HEK293T (cell line): ENCODE measurements at places on chromosomes 6 and 20.

DNA sequence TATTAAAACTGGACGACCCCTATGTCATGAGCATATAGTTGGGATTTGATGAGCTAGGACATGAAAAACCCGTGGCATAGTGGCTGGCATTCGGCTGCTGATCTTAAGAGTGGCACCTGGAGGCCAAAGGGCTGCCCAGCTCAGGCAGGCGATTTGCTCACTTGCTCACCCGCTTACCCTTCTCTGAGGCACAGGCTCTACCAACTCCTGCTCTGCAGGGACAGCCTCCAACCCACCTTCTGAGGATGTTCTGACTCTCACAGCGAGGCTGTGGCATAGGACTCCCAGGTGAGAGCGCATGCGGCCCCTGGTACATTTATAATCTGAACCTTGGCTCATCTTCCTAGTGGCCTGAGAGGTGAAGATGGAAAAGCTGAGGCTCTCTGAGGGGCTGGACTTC, 995 bp downstream of the RSPO4 start:
- DNase-seq: no peak

GRCh38 chr6:123415844-123416468, 220.8 kb downstream of the TRDN start:
- DNase-seq: peak; percentile 47

DNA sequence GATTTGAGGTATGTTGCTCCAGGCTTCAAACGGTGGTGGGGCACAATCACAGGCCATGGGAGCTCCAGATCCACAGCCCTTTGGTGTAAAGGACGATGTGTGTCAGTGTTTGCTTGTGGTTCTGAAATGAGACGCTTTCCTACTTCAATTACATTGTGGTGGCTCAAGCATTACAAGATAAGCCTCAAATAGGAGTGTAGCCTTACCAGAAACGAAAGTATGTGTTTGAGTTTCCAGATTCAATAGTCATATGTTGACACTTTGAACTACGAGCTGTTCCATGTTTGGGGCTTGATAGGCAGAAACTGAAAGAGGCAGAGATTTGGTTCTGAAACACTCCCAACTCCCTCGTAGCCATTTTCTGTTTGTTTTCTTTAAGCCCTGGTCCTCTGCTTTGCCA, 187.1 kb downstream of the MYLK4 start:
- no peak for DNase-seq

GRCh38 chr6:123380257-123380656, 256.5 kb downstream of the TRDN start:
- peak; percentile 59 for DNase-seq

- DNase-seq: no peak
These were observed 31.8 kb upstream of the RSPO4 start for GRCh38 chr20:1033751-1034414.

DNA sequence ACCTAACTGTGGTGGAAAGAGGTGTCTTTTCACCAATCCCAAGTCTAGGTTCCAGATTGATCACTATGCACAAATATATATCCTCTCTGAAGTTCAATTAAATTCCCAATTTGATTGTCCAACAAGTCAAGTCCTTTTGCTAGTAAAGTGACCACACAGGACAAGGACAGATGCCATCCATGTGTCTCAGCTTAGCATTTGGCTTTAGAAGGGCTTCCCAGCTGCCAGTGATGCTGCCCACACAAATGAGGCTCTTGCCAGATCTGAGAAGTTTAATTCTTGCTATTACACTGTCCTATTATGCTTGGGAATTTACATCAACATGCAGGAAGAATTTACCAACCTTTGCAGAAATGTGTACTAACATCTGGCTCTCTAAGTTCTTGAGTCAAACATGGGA, 108.5 kb downstream of the COL9A1 start:
- DNase-seq: no peak

- no peak for DNase-seq
These were observed 100.0 kb upstream of the TAB2 start for GRCh38 chr6:149217466-149217888.

GRCh38 chr20:12207875-12208274, 290.2 kb downstream of the BTBD3 start:
- DNase-seq: peak; percentile 32

GRCh38 chr20:15699431-15700146, 873.7 kb downstream of the KIF16B start:
- DNase-seq: peak; percentile 18

- no peak for DNase-seq
These were observed 79.8 kb upstream of the CD93 start for GRCh38 chr20:23165964-23166363.

DNA sequence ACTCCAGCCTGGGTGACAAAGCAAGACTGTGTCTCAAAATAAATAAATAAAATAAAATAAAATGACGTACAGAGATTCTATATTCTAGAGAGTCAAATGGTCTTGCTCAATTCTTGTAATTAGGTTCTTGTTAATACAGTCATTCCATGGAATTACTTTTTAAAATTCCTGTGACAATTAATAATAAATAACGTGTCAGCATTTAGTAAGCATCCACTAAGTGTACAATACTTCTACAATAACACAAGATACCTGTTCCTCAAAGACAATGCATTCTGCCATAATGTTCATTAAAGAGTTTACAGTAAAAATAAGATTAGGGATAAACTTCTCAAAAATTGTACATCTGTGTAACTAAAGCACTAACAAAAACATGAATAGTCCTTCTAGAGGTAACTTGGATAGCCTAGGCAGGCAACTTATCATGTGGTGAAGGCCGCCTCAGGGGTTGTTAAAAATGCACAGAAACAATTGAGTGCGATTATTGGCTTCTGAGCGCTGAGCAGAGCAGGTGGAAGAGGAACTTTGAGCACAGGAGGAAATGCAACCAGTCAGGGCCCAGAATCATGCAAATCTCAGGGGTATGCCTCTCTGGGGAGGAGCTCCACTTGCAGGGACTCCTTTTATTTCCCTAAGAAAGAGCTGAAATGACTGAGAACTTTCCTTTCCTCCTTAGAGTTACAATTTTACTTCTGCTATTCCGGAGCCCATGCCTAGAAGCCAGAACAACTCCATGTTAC, 37.1 kb downstream of the QRSL1 start:
- DNase-seq: no peak

DNA sequence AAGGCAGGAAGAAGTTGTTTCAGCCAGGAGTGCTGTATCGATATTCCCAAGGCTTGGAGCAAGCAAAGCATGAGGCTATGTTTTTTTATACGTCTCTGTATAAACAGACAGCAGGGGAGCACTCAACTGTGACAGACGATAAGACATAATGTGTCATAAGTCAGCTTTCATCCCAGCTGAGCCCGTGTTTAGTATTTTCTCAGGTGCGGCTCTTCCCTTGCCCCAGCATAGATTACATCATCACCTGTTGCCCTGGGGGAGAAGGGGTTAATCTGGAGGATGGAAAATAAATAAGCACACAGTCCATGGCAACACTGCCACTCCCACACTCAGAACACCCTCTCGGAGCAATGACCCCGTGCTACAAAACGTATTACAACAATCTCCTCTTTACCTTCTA, 22.1 kb upstream of the KCNK5 start:
- no peak for DNase-seq

- no peak for DNase-seq
These were observed 117.8 kb upstream of the F13A1 start for GRCh38 chr6:6438286-6438685.

GRCh38 chr20:14799545-14800216, 462.3 kb upstream of the FLRT3 start:
- DNase-seq: no peak

DNA sequence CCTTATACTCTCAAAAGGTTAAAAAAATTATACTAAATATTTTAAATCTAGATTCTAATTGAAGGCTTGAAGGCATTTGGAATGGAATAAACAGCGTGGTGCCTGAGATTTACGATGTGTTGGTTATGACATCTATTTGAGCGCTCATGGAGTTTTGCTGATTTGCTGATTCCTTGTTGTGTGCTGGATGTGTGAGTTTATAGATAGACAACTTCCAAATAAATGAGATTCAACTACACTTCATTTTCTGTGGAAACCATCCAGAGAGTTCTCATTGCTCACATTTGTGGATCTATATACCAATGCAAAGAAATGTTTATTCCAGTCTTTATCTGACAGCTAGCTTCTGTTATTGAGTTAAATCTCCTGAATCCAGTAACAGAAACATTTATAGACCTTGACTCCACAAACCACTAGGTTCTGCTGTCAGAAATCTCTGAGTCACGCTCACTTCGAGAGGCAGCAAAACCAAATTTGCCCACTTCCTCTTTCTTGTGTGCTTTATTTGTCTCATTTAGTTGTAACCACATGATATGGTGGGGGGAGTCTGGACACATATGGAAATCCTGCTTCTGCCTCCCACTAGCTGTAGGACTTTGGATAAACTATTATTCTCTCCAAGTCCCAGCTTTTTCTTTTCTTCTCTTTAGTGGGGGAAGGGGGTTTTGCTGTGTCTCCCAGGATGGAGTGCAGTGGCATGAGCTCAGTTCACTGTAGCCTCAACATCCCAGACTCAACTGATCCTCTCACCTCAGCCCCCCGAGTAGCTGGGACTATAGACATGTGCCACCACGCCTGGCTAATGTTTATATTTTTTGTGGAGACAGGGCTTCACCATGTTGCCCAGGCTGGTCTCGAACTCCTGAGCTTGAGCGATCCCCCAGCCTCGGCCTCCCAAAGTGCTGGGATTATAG, 54.5 kb downstream of the IPCEF1 start:
- no peak for DNase-seq

DNA sequence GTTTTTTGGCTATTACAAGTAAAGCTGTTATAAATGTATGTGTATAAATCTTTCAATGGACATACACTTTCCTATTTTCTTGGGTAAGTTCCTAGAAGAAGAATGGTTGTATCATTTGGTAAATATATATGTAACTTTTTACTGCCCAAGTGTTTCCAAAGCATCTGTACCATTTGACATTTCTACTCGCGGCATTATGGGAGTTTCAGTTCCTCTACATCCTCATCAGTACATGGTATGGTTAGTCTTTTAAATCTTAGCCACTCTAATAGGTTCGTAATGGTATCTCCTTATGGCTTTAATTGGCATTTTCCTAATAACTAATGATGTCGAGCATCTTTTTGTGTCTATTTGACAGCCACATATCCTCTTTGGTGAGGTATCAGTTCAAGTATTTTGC, 12.9 kb downstream of the SNPH start:
- DNase-seq: no peak

DNA sequence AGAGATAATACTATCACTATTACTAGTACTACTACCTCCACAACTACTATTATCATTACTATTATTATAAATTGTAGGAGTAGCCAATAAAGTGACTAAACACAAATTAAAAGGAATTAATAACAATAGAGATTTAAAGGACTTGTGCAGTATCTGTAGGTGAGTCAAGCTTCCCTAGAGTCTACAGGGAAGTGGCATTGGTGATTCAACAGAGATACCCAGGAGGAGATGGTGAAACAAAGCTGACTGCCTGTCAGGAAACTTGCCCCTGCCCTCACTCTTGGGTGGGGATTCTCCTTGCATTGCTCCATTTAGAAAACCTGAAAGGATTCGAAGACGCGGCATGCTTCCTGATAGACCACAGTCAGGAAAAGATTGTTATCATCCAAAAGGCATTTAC, 23.3 kb upstream of the BCLAF1 start:
- DNase-seq: no peak

GRCh38 chr20:8115436-8115835, 16.6 kb upstream of the PLCB1 start:
- DNase-seq: no peak

DNA sequence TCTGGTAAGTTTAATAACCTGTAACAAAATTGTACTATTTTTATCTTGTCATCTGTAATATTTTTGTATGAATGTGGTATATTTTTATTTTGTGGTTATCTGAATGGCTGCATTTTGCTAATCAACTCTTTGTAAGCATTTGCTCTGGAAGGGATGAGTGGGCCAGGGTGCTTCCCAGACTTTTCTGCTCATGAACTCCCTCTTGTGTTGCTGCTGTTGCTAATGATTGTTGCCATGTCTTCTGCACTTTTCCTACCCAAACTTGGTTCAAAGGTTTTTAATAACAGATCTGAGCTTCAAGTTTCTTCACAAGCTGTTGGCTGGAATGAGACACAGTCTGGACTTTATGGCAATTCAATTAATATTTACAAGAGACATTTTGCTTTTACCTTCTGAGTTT, 1005.7 kb downstream of the HACE1 start:
- DNase-seq: no peak

DNA sequence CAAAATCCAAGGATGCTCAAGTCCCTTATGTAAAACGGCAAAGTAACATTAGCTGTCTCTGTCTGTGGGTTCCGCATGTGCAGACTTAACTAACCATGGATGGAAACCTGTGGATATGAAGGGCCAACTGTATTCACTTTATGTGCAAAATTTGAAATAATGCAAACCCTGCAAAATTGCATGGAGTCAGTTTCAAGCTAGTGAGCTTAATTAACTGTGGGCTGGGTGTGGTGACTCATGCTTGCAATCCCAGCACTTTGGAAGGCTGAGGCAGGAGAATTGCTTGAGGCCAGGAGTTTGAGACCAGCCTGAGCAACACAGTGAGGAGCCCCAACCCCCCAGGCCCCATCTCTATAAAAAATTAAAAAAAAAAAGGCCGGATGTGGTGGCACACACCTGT, 81.4 kb downstream of the ANKS1A start:
- no peak for DNase-seq

DNA sequence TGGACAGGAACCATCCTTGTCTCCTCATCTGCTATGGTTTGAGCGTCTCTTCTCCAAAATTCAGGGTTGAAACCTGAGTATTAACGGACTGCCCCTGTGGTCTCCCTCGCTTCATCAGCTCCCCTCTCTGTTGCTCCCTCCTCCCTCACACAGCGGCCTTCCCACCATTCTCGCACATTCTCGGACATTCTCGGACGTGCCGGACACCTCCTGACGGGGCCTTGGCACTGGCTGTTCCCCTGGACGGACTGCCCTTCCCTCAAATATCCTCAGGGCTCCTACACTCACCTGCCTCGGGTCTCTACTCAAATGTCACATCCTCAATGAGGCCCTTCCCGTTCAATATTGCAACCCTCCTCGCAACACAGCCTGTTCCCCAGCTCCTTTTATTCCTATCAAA, 115.8 kb downstream of the TBC1D7 start:
- no peak for DNase-seq

DNA sequence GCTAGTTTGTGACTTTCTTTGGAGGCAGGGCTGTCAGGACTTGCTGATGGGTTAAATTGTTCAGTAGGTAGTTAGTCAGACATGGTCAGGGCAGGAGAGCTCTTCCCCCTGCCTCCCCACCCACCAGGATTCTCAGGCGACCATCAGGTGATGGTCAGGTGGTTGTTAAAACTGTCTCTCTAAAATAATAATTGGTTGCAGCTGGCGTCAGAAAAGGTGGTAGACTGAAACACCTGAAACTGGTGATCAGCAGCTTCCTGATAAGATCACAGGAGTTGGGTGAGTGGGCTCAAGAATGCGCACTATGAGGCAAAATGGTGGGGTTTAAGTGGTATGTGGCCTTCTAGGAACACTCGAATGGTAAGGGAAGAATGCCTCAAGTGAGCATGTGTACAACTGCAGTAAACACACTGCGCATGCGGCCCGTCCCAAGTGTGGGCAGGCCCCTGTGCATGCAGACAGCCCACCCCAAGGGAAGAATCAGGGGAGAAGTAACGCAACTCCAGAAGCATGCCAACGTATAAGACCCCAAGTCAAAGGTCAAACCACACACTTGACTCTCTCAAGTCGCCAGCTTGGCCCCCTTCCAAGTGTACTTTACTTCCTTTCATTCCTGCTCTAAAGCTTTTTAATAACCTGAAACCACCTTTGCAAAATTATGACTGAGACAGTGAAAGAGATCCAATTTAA, 7.9 kb upstream of the BLCAP start:
- no peak for DNase-seq
